ENCODE measurements at places on chromosomes 4 and X. TPM values are rescaled to one million over a fixed set of nuclear protein-coding genes. Genes with fewer than 3 reads are reported as not detected.

DNA sequence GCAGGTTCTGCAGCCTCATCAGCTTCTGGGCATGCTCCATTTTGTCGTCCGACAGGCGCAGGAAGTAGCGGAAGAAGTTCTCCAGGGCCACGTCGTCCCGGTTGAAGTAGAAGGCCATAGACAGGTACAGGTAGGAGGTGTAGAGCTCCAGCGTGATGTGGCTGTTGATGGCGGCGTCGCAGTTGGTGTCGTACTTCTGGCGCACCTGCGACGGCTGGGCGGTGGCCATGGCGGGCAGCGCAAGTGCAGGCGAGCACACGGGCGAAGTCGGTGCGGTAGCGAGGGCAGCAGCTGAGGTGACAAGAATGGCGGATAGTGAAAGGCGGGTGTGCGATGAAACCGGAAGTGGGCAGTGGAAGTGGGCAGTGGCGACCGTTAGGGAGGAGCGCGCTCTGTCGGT, at the start of gene FTHL17:
Gene FTHL17 (minus strand): TSS at position 317 of the 400 bp plus-strand sequence. CDS start 88 bp downstream, at position 229.
- no peaks in the 10 kb centered on the region for H3K36me3 ChIP-seq
- DNase-seq, result no peak
- H3K4me1 ChIP-seq, result peaks cover 9% of the 10 kb centered on the region
- no peak within 1 kb of the TSS for H3K4me3 ChIP-seq
- H3K27ac ChIP-seq, result no peak within 1 kb of the TSS

- DNase-seq, result no peak
- no peaks in the 10 kb centered on the region for H3K4me1 ChIP-seq
- H3K4me3 ChIP-seq, result no peak overlapping the region
- H3K27ac ChIP-seq, result no peak overlapping the region
Observed at GRCh38 chr4:88623097-88623496, 30.8 kb downstream of the HERC3 start.

- no peak within 1 kb of the TSS for H3K27ac ChIP-seq
- peak within 1 kb of the TSS; percentile 87 for H3K4me3 ChIP-seq
- H3K36me3 ChIP-seq, result no peaks in the 10 kb centered on the region
Observed at GRCh38 chrX:151694661-151695582, at the start of gene PRRG3. Gene PRRG3, plus strand, starts transcription at chrX:151695458. Its CDS starts 3,357 bp downstream, at chrX:151698815.

DNA sequence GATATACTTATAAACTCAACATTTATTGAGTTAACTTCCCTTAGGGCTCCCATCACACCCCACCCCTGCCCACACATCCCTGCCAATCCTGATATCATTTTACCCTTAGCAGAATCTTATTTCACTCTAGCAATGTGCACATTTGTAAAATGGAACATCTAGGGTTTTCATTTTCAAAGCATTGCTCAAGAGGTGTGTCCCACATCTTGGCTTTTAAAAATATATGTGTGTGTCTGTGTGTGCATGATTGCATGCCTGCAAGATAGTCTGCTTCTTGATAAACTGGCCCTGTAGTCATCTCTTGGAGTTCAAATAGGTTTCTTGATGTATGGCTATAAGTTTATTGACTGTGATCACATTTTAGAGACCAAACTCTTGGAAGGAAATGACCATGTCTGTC, 26.4 kb upstream of the EGF start:
- H3K27me3 ChIP-seq, result no peaks in the 10 kb centered on the region
- peaks cover 4% of the 10 kb centered on the region for H3K4me1 ChIP-seq
- no peak for DNase-seq
- no peaks in the 10 kb centered on the region for H3K36me3 ChIP-seq
- no peak overlapping the region for H3K27ac ChIP-seq

DNA sequence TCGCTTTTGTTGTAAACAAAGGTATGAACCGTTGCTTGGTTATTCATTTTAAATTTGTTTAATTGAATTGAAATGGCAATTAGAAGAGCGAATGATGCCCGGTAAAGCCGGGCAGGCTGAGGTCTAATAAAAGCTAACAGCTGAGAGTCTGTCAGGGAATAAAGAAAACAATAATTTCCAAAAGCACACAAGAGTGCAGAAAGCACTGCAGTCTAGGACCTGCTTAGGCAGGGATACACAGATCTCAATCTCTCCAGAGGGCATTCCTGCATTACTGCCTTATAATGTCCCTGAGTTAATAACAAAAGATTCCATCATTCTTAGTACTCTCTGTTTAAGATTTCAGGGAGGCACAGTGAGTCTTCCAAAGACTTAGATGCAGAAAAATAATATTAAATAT, 27.6 kb upstream of the EMCN start:
- H3K36me3 ChIP-seq, result no peaks in the 10 kb centered on the region
- no peak overlapping the region for H3K27ac ChIP-seq
- no peak for DNase-seq
- peaks cover 4% of the 10 kb centered on the region for H3K4me1 ChIP-seq
- H3K27me3 ChIP-seq, result no peaks in the 10 kb centered on the region

The HTR2C gene
- 0.10 TPM for total RNA-seq
